ENCODE measurements at places on chromosomes 3 and 15.

GRCh38 chr3:113560831-113561623 is 28.7 kb downstream of the SIDT1 start:
- DNase-seq: no peak

GRCh38 chr3:13086531-13086981 is 13.3 kb upstream of the IQSEC1 start:
- DNase-seq: no peak

- DNase-seq: no peak
These were observed 17.7 kb upstream of the EPHB1 start for GRCh38 chr3:134777341-134777740.

GRCh38 chr3:14730703-14731382 is 55.9 kb downstream of the C3orf20 start:
- DNase-seq: no peak

- DNase-seq: no peak
These were observed 12.8 kb downstream of the ASB14 start for GRCh38 chr3:57279685-57280084.

DNA sequence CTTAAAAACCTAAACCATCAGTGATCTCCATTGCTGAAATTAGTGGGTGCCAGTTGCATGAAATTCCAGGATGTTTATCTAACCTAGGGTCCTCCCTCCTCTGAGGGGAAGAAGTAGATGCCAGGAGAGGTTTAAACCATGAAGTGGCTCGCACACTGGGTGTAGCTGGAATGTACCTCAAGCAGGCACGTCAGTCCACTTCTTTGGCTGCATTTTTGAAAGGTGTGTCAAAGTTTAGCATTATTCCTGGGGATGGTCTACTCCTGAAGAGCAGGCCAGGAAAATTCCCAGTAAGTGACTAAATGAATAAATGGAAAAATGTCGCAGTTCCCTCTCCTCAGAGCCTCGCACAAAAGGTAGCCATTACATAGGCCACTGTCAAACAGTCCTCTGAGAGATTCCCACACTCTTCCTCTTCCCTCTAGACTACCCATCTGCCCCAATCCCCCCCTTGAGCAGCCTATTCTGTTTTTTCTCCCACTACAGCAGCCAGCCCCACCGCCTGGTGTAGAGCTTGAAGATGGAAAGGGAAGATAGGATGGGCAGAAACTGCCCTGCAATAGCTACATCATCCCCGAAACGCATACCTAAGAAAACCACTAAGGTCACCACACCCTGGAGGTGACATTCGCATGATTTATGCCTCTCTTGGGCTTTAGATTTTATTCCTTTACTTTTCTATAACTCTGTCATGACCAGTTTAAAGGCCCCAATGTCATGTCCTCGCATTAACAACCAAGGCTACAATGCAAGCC is 655 bp upstream of the TMOD3 start:
- peak; percentile 21 for DNase-seq

- no peak for DNase-seq
These were observed at the start of gene CLDN16 for GRCh38 chr3:190387578-190388213. Gene CLDN16 (plus strand): TSS chr3:190388163. CDS start chr3:190388330, 167 bp downstream.

DNA sequence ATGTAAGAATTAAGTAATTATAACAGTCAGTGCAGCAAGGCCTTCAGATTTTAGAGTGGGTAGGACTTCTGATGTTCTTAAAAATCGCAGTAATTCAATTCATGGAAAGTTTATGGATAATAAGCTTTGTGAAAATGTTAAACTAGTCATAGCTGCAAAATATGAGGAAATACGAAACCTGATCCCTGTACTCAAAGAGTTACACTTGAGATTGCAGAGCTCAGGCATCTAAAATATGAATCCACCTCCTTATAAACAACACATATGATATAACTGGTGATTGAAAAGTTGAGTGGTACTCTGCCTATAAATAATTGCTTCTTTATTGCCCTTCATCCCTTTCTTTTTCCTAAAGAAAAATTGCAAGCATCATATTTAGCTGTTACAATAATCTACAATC is 473.3 kb downstream of the OTOL1 start:
- no peak for DNase-seq

DNA sequence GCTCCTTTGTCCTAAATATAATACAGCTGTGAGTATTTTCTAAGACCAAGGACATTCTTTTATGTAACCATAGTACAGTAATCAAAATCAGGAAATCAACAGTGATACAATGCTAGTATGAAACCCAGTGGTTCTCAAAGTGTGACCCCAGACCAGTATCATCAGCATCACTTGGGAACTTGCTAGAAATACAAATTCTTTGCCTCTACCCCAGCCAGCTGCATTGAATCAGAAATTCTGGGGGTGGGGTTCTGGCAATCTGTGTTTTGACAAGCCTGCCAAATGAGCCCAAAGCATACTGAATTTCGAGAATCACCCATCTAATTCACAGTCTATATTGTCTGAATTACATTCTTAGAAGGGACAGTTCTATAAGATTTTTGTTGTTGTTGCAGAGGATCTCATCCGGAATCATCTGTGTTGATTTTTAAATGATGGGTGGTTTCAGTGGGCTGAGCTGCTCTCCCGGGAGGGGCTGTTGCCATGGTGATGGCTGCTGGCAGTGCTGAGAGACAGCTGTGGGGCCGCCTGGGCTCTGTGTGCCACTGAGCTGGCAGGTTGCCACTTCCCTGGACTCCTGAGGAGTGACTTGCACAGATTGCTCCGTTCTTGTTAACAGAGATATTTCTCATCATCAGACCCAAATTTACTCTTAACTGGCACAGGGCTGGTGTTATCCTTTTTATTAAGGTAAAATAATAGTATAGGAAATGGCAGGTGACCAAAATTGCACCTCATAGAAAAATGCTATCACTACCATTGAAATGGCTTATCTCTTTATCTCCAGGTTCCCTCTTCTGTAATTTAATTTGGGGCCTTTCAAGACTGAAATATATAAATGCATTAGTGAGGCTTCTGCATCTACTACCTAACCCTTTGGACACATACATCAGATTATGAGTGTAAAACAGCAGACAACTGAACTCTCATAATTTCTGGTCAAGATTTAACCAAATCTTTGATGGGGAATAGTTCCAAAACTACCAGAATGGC is 56.5 kb downstream of the NEK11 start:
- peak; percentile 58 for DNase-seq

DNA sequence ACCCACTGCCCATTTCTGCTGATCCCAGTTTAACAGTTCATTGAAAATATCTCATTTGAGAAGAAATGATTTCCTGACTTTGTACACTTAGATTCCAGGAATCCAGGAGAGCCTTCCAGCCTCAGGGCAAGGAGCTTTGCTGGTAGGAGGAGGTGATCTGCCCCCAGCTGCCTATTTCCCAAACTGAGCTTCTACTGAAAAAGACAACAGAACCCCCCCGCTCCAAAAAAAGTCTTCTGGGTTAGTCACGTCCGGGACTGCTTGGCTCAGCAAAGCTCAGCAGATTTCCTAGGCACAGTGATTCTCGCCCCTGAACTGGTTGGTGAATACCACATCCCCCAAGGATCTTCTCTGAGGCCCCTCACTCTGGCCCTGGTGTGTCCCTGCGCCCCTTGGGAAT is 13.1 kb downstream of the SLC6A6 start:
- no peak for DNase-seq

DNA sequence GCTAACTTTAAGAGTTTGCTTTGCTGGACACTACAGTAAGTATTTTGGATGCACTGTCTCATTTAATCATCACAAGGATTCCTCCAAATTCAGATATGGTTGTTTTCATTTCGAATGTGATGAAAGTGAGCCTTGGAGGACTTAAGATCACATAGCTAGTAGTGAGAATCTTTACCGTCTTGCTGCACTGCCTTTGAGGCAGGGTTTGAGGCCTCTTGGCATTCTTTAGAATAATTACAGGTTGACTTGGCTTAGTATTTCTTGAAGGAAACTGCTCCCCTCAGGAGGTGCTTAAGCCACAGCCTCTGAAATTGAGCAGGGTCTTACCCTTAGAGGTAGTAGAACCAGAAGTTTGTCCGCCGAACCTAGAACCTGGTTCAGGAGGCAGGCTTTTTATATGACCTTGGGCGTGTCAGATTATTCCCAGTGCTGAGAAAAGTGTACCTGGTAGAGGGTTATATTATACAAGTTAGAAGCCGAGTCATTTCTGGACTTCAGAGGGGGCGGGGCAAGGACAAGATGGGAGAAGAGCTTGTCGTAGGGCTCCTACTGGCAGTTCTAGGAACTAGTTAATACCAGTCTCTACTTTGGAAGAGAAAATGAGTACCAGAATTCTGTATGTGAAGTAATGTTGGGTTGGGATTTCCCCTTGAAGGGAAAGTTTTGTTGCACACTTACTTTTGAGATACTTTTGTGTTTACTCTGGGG is 1.1 kb downstream of the TFG start:
- DNase-seq: peak; percentile 49

GRCh38 chr15:70029297-70029701 is 68.4 kb downstream of the TLE3 start:
- no peak for DNase-seq

- DNase-seq: no peak
These were observed 16.4 kb downstream of the TMEM108 start for GRCh38 chr3:133054586-133054985.

DNA sequence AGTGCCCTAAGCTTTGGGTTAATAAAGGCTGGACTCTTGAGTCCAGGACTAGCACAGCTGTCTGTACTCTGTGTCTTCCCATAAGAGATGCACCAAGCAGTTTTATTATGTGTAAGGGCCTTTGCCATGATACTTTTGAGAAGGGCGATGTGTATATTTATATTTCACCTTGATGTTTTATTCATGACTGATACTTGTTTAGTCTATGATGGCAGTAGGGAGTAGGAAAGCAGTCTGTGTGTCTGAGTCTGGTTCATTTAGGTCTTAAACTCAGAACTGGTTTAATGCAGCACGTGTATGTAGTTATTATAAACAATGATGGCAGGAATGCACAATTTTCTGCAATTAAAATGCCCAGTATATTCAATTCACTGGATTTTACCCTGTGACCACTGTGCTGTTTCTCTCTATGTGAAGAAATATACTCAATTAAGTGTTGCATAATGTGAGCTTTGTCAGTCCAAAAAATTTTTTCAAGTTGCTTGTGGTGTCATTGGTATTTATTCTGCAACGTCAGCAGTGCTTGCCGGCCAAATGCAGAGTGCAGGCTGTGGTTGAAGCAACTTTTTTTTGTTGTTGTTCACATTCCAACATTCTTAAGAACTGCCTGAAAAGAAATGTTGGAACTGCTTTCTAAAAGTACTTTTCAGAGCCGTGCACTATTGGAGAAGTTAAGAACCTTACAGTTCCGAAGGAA is 423.7 kb upstream of the SEMA6D start:
- no peak for DNase-seq

DNA sequence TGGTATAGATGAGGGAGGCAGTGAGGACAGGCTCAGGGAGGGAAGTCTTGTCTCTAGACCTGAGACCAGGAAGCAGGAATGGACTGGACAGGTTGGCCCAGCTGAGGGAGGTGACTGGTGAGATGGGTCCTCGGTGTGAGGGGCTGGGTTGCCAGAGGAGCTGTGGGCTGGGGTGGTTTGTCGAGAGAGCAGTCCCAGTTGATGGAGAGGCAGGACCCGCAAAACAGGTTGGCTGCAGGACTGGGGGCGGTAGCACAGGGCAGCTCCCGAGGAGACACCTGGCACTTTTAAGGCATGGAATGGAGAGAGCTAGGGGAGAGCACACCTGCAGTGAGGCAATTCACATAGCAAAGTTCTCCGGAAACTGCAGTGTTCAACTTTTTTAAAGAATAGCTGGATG is 14.7 kb downstream of the IGF1R start:
- no peak for DNase-seq

- DNase-seq: no peak
These were observed 522.3 kb downstream of the ROBO1 start for GRCh38 chr3:79245284-79246138.

GRCh38 chr3:194423317-194423716 is 24.3 kb upstream of the GP5 start:
- no peak for DNase-seq

DNA sequence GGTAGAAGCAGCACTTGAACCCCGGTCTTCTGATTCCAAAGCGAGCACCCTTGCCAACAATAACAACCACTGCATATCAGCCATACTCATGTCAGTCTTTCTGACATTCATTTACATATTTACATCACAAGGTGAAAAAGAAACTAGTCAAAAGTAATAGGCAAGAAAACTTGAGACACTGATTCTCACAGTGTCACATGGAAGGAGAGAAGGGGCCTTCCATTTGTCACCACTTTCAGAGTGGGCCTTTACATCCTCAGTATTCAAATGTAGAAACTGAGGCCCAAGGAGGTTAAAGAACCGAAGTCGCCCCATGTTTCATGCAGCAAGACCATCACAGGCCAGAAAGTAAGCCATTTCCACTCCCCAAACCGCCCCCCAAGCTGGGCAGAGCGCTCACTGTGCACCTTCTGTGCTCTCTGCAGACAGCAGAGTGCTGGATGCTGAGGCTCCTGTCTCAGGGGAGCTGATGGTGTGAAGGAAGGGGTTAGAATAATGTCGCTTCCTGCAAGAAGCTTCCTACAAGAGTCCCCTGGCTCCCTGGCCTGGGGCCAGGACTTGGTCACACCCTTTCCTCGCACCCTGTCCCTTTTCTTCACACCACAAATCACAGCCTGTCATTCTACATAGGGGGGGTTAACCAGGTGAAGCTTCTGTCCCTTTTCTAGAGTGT is 260.1 kb downstream of the UACA start:
- DNase-seq: no peak

DNA sequence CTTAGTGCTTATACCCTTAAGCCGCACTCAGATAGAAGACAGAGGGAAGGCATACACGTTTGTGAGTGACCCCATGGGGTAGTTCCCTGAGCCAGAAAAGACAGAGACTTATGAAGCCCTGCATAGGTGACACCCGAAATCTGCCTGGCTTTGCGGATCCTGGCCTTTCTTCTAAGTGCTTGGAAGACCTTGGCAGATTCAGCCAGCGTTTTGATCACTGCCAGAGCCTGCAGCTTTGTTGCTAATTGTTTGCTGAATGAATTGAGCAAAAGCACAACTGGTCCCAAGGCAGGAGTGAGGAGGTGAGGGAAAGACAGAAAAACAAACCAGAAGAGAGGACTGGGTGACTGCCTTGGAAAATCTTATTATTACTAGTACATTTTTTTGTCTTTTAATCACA is 168.3 kb upstream of the ICE2 start:
- no peak for DNase-seq

DNA sequence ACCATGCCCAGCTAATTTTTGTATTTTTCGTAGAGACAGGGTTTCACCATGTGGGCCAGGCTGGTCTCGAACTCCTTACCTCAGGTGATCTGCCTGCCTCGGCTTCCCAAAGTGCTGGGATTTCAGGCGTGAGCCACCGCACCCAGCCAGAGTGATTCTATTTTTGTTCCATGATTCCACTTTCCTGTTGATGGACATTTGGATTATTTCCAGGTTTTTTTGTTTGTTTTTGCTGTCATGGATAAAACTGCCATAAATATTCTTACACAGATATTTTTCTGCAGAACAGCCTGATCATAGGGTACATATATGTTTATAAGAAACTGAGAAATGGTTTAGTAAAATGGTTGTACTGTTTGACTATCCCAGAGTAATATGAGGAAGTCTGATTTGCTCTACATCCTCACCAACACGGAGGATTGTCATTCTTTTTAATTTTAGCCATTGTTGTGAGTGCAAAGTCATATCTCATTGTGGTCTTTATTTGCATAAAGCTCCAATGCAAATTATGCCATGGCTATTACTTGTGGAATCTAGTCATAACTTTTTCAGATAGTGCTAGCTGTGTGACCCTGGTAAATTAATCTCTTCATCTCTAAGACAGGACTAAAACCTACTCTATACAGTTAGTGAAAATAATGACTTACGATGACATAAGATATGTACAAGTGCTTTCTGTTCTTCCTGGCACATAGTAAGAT is 42.7 kb downstream of the MAP6D1 start:
- no peak for DNase-seq
